ENCODE measurements at places on chromosomes 5 and 9.

DNA sequence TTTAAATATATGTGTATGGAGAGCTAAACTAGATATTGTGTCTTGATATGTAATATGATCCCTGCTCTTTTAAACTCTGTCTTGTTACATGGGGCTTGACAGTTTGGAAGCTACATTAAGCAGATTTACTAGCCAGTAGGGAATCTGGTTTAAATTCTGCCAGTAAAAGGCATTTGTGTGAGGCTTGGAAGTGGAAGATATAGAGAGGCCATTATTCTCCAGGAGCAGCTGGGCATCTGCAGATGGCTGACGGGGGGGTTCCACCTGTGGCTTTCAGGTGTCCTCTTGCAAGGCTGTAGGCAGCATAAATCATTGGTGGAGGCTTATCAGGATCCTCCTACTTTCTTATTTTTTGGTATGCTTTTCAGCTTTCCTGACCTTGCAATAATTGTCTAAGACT lies 179.1 kb upstream of the FBXL7 start:
- no peak for DNase-seq

GRCh38 chr9:268616-269015 lies 54.0 kb downstream of the DOCK8 start:
- no peak for DNase-seq

GRCh38 chr5:130227699-130228098 lies 323.4 kb downstream of the CHSY3 start:
- no peak for DNase-seq

- no peak for DNase-seq
These were observed 36.9 kb downstream of the ANKRD33B start for GRCh38 chr5:10600626-10601245.

DNA sequence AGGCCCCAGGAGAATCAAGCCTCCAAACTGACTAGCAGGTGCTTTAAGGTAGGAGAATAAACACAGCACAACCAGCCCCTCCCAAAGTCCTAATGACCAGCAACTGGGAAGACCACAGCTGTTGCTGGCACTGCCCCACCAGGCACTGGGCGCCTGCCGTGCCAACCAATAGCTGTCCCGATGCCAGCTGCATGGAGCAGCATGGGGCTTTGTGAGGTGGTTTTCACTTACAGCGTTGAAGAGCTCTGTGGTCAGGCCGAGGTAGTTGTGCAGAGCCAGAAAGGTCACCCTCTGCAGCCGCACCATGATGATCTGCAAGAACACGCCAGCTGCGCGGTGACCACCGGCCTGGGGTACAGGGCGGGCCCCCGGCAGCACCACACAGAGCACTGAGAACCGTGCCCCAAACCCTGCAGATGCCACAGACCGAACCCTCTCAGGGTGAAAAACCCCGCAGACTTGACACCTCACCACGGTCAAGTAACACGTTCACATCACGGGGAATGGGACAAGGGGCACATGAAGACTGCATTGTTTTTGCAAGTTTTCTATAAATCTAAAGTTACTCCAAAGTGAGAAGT lies 28.7 kb downstream of the PNPLA7 start:
- DNase-seq: no peak

DNA sequence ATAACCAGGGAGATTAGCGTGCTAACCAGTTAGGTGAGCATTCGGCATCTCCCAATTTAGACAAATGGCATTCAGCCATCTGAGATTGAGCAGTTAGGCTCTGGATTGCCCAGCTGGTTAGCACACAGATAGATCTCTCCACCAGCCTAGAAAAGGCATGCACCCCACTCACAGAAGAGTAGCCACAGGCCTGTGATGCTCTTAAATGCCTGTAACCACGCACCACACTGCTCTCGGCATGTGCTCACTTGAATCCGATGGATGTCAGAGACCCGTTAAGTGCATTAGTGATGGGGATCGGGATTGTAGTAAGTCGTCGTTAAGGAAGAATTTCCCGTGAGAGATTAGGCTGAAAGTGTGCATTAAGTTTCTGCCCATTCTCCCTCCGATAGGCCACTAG lies 23.0 kb downstream of the MARCHF6 start:
- no peak for DNase-seq

DNA sequence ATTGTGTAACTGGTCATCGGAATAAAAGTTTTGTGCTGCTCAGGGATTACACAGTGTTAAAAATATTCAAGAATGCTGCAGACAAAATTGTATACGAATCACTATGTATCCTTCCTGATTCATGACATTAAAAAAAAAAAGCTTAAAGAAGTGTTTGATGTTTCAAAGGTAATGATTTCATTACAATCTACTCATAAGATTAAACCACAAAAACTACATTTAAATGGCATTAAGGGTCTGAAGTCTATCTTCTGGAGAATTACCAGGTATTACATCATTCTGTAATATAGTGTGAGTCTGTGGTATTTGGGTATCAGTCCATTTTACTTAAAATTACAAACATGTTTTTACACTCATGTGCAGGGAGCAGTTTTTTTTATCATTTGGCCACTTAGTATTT lies 324.4 kb downstream of the NDUFS4 start:
- DNase-seq: peak; percentile 30

DNA sequence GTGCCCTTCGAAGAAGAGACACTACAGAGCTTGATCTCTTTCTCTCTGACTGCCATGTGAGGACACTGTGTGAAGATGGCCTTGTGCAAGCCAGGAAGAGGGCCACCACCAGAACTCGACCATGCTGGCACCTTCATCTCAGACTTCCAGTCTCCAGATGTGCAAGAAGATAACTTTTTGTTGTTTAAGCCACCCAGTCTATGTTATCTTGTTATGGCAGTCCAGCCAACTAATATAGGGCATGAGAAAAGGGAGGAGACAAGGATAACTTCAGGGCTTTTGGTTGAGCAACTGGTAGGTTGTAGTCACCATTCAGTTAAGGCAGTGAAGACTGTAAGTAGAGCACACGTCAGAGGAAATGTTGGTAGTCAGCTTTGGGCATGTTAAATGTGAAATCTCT lies 515.5 kb downstream of the CSNK1G3 start:
- DNase-seq: no peak

- DNase-seq: no peak
These were observed 20.7 kb downstream of the EHMT1 start for GRCh38 chr9:137639303-137640051.

- DNase-seq: peak; percentile 43
These were observed 4.1 kb upstream of the PHYKPL start for GRCh38 chr5:178236679-178237078.

DNA sequence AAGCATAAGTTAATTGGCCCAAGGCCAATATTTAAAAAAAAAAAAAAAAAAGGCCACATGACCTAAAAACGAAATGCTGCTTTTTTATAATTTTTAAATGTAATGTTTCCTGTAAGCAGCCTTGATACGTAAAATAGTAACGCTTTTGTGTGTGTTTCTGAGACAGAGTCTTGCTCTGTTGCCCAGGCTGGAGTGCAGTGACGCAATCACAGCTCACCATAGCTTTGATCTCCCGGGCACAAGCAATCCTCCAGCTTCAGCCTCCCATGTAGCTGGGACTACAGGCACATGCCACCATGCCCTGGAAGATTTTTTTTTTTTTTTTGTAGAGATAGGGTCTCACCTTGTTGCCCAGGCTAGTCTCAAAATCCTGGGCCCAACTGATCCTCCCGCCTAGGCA lies 179.9 kb downstream of the EDIL3 start:
- DNase-seq: no peak

DNA sequence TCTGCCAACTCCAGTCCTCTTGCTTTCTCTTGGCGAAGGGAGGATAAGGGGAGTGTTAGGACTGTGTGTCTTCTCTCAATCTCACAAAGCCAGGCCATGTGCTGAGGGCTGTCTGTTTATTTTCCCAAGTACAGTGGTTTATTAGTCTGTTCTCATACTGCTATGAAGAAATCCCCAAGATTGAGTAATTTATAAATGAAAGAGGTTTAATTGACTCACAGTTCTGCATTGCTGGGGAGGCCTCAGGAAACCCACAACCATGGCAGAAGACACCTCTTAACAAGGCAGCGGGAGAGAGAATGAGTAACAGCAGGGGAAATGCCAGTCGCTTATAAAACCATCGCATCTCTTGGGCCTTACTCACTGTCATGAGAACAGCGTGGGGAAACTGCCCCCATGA lies 36.2 kb upstream of the CKS2 start:
- DNase-seq: peak; percentile 68

DNA sequence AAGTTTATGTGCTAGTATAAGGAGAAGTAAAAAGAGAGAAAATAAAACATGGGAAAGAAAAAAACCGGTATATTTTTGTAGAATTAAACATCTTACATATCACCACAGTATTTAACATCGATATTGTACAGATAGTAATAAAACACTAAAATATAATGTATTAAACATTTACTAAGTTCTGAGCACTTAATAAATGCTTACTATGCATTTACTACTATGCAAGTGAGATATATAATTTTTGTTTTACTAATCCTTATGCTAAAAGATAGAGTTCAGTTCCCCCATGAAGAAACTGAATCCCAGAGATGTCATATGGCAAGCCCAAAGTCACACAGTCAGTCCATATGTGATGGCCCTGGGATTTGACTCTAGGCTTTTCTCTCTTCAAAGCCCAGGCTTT lies 51.1 kb downstream of the SH3TC2 start:
- no peak for DNase-seq

- DNase-seq: peak; percentile 52
These were observed 17.9 kb downstream of the HMMR start for GRCh38 chr5:163478126-163478981.

DNA sequence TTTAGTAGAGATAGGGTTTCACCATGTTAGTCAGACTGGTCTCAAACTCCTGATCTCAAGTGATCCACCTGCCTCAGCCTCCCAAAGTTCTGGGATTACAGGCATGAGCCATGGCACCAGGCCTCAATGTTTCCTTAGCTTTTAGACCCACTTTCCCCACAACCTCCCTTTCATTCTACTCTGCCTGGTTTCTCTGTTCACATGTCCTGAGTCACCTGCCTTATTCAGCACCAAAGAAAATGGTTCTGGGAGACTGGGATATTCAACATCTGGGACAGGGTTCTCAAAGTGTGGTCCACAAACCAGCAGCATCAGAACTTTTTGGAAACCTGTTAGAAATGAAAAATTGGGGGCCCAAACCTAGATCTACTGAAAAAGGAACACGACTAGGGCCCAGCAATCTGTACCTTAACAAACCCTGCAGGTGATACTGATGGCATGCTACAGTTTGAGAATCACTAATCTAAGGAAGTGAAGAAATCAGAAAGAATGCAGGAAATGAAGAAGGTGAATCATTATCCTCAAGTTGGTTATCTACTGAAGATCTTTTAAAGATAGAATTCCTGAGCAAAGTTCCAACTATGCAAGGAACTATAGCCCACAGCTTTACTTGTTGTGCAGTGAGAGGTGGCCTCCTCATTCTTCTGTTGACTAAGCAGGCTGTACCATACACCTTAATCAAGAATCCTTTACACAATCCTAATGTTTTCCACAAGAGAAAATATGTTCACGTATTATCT lies 51.8 kb upstream of the CTNNAL1 start:
- DNase-seq: peak; percentile 32

- DNase-seq: peak; percentile 86
These were observed 170.2 kb upstream of the NREP start for GRCh38 chr5:111927191-111927590.

DNA sequence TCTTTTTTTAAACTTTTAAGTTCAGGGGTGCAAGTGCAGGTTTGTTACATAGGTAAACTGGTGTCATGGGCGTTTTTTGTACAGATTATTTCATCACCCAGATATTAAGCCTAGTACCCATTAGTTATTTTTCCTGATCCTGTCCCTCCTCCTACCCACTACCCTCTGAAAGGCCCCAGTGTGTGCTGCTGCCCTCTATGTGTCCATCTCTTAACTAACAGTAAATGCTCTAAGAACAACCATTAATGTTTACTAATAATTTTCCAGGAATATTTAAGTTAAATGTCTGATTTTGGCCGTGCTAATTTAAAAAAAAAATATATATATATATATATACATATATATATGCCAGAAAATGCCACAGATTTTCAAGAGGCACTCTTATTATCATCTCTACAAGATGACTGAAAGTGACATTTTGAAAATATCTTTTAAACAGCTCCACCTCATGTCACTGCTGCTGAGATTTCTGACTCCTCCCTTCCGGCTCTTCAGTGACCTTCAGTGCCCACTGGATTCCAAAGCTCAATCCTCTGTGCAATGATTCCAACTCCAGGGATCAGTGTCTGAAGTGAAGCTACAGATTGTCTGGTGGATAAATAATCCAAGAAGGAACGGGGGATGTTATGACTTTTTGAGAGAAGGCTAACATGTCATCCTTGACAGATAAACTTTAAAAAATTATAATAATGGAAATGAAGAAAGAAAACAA lies 46.7 kb upstream of the HNRNPA0 start:
- DNase-seq: no peak

DNA sequence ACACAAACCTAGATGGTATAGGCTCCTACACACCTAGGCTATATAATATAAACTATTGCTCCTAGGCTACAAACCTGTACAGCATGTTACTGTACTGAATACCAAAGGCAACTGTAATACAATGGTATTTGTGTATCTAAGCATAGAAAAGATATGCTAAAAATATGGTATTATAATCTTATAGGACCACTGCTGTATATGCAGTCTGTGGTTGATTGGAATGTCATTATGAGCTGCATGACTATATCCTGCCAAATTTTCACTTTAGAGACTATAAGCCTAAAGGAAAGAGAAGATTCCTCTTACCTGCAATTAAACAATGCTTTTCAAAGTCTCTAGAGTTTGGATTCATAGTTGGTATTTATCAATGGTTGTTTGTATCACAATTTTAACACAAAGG lies 24.7 kb upstream of the ACOT12 start:
- peak; percentile 57 for DNase-seq

DNA sequence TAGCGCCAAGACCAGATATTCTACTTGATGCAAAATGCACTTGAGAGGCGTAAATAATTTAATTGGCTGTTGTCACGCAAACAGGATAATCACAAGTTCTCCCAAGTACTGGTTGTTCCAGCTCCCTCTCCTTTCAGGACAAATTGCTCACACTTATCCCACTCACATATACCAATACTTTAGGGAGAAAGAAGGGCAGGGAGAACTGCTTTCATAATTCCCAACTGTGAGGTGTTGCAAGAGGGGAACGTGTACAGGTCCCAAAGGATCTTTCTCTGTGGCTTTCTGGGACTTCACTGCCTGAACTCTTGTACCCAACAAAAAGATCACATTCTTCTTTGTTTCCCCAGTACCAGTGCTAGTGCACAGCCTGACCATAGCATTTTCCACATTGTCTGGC lies 21.5 kb upstream of the TGFBI start:
- DNase-seq: no peak

- peak; percentile 78 for DNase-seq
These were observed 131.1 kb upstream of the CNTLN start for GRCh38 chr9:17003576-17004240.

GRCh38 chr9:133950629-133951111 lies 41.5 kb downstream of the VAV2 start:
- peak; percentile 37 for DNase-seq

Measured in fibroblast of skin of back (primary cell).